Activated T-helper 2 cell treated with anti-CD3 and anti-CD28 coated beads, Interferon-gamma antibody, Interleukin-2, Interleukin-4, amounts not matched to agents 10 μg/mL and 5 μg/mL and 100 μg/mL, durations not matched to agents 14 hours and 24 hours and 36 hours (primary cell): ENCODE measurements at places on chromosomes 7 and 10.

DNA sequence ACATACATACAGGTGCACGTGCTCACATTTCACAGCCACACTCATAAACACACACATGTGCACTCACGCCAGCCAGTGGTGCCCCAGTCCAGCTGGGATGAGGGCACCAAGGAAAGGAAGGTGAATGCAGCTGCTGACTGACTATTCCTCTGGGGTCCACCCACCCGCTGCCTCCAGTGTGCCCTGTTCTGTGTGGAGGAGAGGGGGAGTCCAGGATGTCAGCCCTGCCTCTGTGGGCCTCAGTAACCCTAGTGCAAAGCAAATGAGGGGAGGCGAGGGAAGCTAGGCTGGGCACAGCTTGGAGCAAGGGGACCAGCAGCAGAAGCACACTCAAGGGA is 57.6 kb downstream of the YKT6 start:
- H3K36me3 ChIP-seq = no peaks in the 10 kb centered on the region
- H3K27ac ChIP-seq = peak overlapping the region; percentile 61
- H3K4me3 ChIP-seq = peak overlapping the region; percentile 9
- no peaks in the 10 kb centered on the region for H3K27me3 ChIP-seq
- peaks cover 30% of the 10 kb centered on the region for H3K4me1 ChIP-seq

GRCh38 chr10:86657396-86658011 is 3.2 kb downstream of the OPN4 start:
- no peaks in the 10 kb centered on the region for H3K4me1 ChIP-seq
- no peak for DNase-seq
- H3K27ac ChIP-seq = no peak overlapping the region
- H3K27me3 ChIP-seq = no peaks in the 10 kb centered on the region
- no peak overlapping the region for H3K4me3 ChIP-seq
- no peaks in the 10 kb centered on the region for H3K36me3 ChIP-seq

DNA sequence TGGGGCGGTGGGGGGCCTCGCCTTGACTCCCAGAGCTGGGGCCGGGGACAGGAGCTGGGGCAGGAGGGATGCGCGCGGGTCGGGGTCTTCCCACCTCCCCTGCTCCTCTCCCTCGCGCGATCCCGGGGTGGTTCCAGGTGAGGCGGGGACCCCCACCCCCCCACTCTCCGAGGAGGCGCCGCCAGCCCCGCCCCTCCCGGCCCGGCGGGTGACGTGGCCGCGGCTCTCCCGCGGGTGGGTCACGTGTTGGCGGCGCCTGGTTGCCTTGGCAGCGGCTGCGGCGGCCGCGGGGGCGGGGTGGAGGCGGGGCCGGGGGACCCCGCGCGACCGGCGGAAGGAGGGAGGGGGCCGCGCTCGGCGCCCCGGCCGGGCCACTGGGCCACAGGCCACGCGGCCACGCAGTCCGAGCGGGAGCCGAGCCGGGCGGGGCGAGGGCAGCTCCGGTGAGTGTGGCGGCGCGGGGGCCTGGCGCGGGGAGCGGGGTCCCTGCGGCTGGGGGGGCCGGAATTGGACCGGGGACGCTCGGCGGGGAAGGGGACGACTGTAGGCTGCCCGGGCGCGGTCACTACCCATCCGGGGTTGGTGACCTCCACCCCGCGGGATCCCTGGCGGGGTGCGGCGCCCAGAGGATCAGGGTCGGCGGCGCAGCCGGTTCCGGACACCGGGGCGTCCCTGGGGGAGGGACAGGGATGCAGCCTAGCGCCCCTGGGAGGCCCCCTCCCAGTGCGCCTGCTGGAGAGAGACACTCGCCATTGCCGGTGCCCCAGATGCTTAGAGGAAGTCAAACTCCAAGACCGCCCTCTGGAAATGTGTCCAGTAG is at the start of gene ORAI2:
Gene ORAI2 (plus strand): TSS at position 357 of the 820 bp plus-strand sequence. CDS start 5,382 bp downstream, outside the sequence.
- peaks cover 34% of the 10 kb centered on the region for H3K4me1 ChIP-seq
- H3K4me3 ChIP-seq = peak within 1 kb of the TSS; percentile 93
- peak within 1 kb of the TSS; percentile 89 for H3K27ac ChIP-seq

DNA sequence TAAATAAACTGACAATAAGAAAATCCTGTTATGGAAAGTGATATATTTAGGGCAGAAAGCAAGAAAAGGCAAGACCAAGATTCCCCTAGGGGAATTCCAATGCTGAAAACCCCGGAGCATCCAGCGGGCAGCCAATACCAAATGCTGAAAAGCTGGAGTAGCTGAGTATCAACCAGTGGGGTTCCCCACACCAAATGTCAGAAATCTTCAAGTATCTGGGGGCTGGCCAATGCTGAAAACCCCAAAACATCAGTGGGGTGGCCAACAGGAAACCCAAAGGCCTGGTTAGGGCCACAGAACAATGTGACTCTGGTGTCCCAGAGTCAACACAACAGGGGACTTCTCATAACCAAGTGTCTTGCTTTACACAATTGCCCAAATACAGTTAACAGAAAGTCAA is 271.8 kb upstream of the CACNA2D1 start:
- no peaks in the 10 kb centered on the region for H3K27me3 ChIP-seq
- no peak for DNase-seq

GRCh38 chr7:89623018-89623672 is 531.1 kb upstream of the STEAP1 start:
- peaks cover 22% of the 10 kb centered on the region for H3K4me1 ChIP-seq
- H3K36me3 ChIP-seq = no peaks in the 10 kb centered on the region
- no peak overlapping the region for H3K27ac ChIP-seq
- DNase-seq = no peak
- no peak overlapping the region for H3K4me3 ChIP-seq
